ENCODE measurements at places on chromosomes 3 and 15.

GRCh38 chr15:99090938-99091337 lies 13.9 kb upstream of the SYNM start:
- DNase-seq = no peak

- no peak for DNase-seq
Observed at GRCh38 chr3:45209526-45209925, 16.6 kb downstream of the TMEM158 start.

DNA sequence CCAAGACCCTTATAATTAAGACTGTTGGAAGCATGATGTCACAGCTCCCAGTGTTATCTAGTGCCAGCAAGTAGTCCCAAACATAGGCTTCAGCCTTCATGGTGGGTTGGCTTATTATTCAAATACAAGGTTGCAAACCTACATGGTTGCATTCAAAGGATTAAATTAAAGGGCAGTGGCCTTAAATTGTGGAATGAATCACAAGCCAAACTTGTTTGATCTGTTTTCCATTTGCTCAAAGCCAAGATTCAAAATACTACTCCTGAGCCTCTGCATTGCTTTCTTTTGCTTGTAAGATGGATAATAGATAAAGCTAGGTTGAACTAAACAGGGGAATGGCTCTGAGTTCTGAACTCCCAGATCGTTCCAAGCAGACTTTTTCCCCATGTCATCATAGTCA lies 52.4 kb upstream of the GNB4 start:
- no peak for DNase-seq

DNA sequence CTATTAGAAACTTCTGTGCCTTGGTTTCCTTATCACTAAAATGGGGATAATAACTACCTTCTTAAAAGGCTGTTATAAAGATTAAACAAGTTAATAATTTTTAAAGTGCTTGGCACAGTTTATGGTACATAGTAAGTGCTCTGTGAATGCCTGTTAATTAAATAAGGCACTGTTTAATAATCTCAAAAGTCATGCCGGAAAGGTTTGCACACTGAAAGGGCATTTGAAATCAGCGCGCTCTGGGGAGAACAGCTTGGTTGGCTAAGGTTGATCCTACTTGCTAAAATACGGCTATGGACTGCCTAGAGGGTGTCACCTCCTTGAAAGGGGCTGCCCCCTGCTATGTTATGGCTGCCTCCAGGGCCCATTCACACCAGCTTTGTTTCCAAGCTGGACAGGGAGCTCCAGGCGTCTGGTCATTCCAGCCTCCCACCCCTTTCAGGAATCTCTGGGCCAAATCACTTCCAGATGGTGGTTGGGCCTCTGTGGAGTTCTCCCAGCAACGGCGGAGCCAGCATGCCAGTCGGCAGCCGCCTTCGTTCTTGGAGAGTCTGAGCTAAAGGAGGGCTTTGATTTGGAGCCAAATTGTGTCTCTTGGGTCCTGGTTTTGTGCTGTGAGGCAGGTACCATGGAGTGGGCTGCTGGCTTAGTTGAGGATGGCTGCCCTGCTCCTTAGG lies 5.9 kb downstream of the FLNB start:
- no peak for DNase-seq

GRCh38 chr15:90006217-90007075 lies 5.3 kb downstream of the ZNF710 start:
- no peak for DNase-seq

- no peak for DNase-seq
Observed at GRCh38 chr3:178310949-178311348, 225.3 kb upstream of the KCNMB2 start.

GRCh38 chr15:25060472-25060803 lies 105.7 kb downstream of the SNRPN start:
- peak; percentile 42 for DNase-seq

GRCh38 chr3:45841420-45841756 lies 531 bp downstream of the LZTFL1 start:
- DNase-seq = peak; percentile 68

GRCh38 chr15:57772223-57772957 lies 65.9 kb downstream of the POLR2M start:
- DNase-seq = no peak

DNA sequence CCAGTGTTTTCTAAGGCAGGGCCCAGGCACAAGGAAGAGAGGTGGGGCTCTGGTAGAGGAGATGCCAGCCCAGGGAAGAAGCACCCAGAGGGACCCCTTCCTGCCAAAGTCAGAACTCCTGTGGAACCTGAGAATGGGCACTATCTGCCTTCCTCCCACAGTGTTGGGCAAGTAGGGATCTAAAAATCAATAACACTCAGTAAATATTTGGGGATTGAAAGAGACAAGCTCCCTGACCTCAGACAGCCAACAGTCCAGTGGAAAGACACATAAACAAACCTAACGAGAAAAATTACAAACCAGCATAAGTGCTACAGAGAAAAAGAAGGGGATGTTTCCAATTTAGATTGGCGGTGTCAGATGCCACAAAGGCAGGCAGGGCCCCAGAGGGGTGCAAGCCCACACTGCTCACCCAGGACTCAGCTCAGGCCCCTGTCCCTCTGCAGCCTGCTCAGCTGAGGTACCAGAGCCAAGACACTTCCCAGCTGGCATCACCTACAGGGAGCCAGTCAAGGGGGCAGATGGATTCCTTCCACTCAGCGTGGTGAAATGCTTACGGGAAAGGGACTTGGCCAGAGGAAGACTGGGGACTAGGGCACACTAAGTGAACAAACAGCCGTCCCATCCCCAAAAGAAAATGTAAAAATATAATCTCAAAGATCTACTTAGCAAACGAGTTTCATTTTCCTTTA lies 15.9 kb downstream of the ADCY5 start:
- DNase-seq = no peak

DNA sequence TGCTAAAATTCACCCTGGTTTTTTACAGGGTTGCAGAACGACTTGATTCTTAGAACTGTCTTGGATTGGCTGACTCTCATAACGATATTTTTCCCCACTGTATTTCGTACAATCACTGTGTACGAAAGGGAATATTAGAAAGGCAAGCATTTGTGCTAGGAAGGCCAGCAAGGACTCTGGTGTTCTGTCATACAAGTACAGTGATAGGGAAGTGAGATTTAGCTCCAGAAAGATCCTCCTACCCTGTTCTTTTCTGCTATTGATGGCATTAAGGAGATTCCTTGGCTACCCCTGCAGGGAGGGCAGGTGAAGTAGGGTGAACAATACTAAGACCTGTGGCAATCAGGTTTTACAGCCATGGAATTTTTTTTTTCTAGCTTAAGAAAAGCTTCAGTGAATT lies 53.8 kb upstream of the SCAANT1 start:
- DNase-seq = no peak

DNA sequence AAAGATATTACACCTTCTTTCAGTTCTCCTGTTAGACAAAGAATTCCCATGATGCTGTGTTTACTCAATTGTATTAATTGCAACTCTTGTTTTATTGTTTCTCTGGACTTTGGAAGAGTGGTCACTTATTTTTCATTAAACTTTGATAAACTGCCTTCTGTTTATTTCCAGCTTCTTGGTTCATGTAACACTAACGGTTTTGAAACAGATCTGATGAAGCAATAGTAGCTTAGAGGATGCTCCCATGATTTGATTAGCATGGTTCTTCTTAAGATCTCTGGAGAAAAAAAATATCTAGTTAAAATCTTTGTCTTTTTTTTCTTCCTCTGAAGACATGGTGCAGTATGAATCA lies 90.1 kb downstream of the FNDC3B start:
- DNase-seq = no peak

DNA sequence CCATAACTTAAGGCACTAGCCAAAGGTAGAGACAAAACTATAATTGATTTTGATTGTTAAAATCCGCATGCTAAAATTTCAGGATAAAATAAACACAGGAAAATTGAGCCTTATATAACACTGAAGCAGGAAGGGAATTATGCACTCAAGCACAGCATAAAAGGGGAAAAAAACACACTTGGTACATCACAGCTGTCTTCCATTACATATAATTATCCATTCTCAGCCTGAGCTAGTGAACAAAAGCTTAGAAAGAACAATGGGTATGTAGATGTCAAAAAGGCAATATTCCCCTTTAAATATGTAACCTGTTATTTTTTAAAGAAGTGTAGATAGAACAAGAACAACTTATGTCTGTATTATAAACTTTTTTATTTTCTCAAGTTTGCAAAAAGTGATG lies 899.2 kb downstream of the ROBO1 start:
- no peak for DNase-seq

Data from upper lobe of right lung (tissue), 1 donor.